ENCODE measurements at places on chromosomes 11 and 22.

DNA sequence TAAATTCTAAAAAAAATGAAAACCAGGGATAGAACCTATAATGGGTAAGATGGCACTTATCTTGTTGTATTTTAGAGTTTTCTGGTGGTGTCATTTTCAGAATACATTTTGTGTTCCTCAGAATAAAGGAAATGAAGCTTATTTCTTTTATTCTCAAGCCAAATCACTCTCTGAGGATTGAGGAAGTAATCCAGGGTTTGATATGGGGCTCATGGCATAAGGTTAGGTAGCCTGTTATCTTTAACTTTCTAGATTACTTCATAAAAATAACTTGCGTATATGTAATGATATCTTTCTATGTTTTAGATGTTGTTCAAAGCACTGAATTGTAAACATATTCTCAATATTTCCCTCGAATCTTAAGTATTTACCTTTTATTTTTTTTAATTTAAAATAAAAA is 33.5 kb downstream of the PDE3B start:
- no peak for DNase-seq

DNA sequence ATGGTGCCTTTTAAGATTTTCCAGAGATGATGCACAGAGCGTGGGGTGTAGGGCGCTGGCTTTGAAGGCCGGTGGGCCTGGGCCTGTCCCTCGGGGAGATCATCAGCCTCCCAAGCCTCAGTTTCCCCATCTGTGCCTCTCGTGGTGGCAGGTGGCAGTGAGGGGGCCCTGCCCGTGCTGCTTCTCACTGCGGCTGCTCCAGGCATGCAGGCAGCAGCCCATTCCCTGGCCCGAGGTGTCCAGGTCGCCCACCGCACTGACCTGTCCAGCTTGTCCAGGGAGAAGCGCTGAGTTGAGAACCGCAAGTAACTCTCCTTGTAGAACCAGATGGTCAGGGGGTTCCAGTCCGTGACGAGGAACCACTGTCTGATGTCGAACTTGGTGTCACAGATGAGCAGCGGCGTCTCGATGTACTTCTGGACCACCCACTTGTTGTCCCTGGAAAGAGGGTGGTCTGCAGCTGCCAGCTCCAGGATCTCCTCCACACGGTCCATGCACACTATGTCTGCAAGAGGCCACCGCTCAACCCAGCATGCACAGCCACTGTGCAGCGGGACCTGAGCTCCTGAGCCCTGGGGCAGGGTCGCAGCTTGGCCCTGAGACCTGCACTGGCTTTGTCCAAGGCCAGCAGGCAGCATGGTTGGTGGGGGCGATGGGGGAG is 20.5 kb upstream of the IL17REL start:
- no peak for DNase-seq

- peak; percentile 21 for DNase-seq
Measured at GRCh38 chr11:129992161-129992944, 10.3 kb downstream of the PRDM10 start.

DNA sequence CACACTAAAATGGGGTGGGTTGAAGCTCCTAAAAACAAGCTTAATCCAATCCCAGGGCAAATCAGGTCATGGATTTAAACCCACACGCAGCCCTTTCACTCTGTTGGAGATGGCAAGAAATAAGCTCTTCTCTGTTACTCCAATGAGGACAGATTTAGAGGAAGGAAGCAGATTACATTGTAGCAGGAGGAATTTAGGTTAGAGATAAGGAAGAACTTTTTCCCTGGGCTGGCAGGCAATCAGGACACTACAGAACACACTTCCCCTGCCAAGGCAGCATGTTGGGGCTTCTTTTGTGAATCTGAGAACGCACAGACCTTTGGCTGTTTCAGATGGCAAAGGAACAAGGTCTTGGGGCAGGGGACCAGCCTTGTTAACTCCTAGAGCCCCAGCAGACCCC is 46.2 kb downstream of the C11orf58 start:
- no peak for DNase-seq

DNA sequence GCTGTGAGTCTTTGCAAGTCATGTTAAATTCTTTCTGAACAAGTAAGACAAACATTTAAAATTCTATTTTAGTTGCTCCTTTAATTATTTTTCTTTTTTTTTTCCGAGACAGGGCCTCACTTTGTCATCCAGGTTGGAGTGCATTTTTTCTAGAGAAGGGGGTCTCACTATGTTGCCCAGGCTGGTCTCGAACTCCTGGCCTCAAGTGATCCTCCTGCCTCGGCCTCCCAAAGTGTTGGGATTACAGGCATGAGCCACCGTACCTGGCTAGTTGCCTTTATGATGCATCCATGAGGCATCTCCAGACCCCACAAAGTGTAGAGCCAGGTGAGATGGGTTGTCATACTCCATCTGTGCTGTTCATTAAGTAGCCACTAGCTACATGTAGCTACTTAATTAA is 4.4 kb downstream of the ATXN10 start:
- no peak for DNase-seq

GRCh38 chr22:32985899-32986765 is 72.0 kb downstream of the SYN3 start:
- DNase-seq, result peak; percentile 78

DNA sequence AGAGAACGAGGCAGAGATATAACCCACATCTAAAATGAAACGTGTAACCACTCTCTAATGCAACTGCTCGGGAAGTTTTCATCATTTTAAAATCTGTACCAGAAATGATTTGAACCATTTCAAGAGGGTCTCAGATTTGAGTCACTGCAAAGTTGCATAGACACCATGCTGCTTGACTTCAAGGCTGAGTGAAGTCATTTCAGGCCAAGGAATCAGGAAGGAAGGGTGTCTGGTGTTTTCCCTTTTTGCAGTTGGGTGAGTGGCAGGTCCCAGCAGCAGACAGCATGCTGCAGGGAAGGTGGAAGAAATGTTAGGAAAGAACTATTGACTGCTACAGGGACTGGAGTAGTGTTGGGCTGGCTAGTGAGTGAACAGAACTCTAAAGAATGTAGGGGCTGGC is 16.5 kb downstream of the TANGO2 start:
- DNase-seq, result no peak

- DNase-seq, result no peak
Measured at GRCh38 chr11:119342362-119343130, 1.9 kb upstream of the C1QTNF5 start.

DNA sequence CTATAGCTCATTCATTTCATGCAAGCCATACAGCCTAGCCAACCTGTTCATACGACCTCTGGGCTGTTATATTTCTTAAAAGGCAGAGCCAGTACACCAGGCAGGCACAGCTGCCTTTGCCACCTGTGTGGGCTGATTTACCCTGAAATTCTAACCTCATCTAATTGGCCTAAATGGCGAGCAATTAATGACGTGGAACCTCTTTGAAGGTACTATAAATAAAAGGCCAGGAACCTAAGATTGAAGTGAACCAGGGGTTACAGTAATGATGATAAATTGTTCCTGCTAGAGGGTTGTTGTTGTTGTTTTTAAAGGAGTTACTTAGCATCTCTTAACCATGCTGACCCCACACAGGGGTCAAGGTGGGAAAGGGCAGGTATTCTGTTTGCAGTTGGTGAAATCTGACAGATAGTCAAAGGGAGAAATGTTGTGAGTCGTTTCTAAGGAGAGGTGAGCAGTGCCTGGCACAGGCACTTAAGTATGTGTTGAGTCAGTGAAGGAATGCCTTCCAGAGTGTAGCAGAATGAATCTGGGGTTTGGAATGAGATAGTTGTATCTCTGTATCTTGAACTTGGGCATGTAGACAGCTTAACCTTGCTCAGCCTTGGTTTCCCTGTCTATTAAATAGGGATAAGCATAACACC is 213.5 kb upstream of the NAV2 start:
- DNase-seq, result peak; percentile 3

DNA sequence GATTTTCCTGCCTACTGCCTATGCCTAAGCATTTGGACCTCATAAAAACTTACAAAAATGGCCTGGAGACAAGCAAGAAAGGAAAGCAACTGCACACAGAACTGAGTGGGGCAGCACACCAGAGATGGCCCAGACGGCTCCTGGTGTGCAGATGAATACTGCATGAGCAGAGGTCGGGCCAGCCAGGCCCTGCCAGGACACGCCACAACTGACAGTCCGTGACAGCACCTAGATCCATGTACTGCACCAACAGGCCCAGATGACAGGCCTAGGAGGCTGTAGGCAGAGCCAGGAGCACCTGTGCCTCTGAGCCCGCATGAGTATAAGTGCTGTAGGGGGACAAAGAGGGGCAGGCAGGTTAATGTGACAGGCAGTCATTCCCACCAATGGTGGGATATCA is 160.2 kb downstream of the IGLL1 start:
- DNase-seq, result no peak

GRCh38 chr11:61532134-61533038 is 23.8 kb downstream of the LRRC10B start:
- DNase-seq, result peak; percentile 28

- peak; percentile 18 for DNase-seq
Measured at GRCh38 chr11:128040603-128041002, 546.8 kb downstream of the ETS1 start.

DNA sequence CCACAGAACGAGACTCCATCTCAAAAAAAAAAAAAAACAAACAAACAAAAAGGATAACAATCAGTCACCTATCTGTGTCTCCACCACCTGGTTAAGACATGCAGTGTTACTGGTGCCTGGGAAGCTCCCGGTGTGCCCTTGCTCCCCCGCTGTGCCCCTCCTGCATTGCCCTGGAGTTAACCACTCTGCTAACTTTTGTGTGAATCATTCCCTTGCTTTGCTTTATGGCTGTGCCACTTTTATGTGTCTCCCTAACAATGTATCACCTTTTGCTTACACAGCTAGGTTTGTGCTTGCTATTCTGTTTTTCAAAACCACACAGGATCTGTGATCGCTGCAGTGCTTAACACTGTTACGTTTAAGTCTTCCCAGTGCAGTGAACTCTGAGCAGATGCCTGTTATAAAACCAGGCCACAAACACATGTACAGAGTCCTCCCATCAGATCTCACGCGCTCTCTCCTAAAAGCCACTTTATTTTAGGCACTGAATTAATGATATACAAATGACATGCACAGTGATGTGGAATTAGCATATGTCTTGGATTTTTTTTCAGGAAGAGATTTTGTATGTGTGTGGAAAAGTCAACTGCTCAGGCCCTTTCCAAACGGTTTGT is 69.9 kb downstream of the BUD13 start:
- no peak for DNase-seq

DNA sequence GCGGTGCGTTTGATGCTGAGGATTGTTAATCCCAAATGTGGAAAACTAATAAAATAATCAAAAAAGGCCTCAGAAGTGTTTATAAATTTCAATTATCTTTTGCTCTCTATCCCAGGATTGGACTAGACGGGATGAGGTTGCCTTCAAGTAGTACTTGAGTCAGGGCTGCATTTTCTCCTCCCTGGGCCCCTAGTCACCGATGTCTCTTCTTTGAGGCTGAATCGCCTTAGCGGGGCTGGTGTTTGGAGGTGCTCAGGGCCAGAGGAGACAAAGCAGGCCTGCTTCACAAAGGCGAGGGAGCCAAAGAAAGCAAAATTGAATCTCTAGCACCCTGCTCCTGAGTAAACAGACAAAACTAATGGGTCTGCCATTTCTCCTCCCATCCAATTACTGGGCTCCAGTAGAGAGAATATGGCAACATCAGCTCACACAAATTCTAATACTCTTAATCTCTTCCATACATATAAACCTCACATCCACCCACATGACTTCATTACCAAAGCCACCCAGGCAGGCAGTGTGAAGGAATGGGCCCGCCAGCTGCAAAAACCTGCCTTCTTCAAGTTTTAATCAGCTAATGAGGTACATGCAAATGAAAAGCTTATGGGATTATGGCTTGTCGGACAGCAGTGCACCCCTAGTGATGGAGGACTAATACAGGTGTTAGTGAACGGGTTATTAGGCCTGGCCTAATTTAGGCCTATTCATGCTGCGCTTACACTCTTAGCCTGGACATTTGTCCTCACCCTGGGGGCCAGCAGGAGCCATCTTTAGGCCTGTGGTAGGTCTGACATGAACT is 52.7 kb upstream of the HTATIP2 start:
- DNase-seq, result no peak

DNA sequence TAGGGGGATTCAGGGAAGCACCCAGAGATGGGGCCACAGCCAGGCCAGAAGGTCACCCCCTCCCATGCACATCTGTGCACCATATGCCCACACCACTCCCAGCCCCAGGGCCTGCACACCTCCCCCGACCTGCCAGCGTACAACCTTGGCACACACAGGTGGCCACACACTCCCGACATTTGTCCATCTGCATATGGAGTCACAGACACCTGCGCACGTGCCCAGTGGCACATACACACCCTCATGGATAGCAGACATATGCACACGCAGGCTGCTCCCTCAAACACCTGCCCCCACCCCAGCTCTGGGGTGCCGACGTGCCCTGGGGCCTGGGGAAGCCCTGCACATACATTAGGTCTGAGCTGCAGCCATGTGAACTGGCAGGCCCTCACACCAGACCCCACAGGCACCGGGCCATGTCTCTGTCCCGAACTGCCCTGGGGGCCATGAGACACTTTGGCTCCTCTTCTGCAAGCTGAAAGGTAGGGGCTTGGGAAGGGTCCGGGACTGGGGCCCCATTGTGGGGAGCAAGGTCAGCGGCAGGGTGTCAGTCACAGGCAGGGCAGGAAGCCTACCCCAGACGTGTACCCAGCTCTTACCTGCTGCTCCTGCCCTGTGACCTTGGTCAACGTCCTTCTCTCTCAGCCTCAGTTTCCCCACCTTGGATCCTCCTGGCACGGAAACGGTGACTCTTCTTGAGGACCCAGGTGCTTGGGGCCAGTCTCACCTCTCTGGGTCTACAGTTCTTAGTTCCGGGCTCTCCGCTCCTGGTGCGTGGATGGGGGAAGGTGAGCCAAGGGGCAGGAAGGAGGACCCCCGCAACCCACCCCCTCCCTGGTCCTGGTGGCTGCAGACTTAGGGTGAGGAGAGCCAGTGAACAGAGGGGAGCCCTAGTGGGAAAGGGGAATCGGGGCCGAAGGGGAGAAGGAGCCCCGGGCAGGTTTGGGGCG is 579 bp upstream of the CABP7 start:
- DNase-seq, result no peak

DNA sequence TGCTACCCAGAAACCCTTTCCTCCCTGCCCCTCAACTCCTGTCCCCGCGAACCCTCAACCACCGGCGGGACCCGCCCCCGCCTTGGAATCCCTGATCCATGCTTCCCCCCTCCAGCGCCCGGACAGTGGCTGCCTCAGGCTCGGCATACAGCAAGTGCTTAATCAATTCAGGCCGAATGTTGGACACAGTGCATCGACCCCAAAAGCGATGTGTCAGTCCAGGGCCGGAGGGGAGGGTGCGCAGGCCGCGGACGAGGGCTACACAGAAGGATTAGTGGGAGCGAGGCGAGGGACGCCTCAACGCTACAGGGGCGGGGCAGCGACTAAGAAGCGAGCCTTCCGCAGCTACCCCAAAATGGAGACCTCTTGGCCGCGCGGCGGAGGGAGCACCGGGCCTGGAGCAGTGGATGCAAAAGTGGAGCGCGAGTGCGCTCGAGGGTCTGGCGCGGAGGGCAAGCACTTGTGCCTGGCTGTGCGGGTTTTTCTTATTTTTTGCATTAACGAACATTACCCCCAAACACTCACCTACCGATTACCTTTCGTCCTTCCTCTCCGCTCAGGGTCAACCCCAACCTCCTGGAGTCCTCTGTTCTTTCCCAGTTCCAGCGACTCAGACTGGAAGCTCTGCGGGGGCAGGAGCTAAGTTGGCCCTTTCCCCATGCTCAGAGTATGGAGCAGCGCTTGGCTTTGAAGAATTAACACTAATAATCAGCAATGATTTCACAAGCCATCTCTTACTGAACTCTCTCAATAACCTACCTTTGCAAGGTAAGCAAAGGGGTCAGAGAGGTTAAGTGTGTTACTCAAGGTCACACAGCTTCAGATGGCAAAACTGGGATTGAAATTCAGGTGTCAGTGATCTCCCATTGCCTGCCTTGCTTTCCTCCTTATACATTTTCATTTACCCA is 30.0 kb upstream of the WNT11 start:
- DNase-seq, result peak; percentile 70

GRCh38 chr11:8092587-8093424 is 11.8 kb downstream of the TUB start:
- DNase-seq, result peak; percentile 80
